T-cell (primary cell): ENCODE measurements at places on chromosomes 13 and 19.

GRCh38 chr19:38425810-38426466, at the start of gene RASGRP4:
Gene RASGRP4, minus strand, starts transcription at chr19:38426219. Its CDS starts 128 bp downstream, at chr19:38426091.
- no peak for DNase-seq

DNA sequence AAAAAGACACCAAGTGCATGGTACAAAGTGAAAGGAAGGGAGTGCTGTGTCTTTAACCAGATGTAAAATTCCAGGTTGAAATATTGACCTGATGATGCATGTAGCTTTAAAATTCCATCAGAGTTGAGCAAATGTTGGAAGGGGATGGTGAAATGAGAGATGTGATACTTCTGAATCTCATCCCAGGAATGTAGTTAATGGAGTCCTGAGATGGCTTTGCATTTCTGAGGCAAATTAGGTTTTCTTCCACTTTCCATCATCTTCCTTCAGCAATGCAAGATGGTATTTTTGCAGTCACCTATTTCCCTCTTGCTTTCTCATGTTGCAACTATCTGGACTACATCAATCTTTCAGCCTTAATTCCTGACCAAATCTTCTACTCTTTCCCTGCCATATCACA, 194.1 kb upstream of the MIR17HG start:
- no peak for DNase-seq

DNA sequence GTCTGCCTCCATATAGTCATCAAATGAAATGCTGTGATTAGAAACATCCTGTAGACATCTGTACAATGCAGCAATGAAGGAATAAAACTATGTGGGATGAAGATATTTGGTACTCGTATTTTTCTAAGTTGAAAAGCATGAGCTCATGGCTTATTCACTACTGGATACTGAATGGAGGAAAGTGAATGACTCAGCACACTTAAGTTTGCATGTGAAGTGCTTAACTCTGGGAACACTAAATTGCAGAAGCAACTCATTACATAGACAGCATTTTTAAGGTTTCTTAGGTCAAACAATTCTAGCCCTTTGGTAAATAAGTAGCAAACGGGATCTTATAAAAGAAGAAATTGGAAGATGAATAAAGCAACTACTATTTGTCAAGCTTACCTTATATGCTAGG, 429.0 kb upstream of the MIR17HG start:
- no peak for DNase-seq

- DNase-seq, result no peak
Observed at GRCh38 chr19:40357640-40358039, 9.1 kb downstream of the PLD3 start.

DNA sequence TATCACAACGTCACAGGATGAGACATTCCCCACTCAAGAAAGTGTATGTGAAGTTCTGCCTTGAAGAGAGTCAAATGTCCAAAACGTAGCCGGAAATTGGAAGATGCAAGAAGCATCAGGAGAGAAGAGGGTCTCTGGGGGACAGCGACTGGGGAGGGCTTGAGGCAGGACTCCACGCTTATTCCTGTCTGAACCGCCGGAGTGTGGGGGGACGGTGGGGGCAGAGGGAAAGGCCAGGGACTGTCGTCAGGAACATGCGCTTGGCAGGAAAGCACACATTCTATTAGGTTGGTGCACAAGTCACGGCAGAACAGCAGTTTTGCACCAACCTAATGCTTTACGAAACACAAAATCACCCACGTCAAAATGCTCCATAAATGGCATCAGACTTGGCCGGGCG, 95.3 kb upstream of the TM9SF2 start:
- DNase-seq, result no peak

DNA sequence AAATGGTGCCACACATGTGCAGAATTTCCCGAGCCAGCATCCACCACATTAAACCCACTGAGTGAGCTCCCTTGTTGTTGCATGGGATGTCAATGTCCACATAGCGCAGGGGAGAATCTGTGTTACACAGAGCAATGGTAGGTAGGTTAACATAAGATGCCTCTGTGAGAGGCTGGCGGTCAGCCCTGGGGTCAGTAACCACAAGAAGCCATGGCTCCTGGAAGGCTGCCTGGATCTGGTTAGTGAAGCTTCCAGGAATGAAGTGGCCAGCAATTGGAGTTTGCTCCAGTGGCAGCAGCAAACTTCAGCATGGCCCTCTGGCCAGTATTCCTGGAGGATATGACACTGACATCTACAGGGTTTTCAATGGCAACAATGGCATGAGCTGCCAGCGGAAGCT, 37.0 kb upstream of the PCDH9 start:
- no peak for DNase-seq

DNA sequence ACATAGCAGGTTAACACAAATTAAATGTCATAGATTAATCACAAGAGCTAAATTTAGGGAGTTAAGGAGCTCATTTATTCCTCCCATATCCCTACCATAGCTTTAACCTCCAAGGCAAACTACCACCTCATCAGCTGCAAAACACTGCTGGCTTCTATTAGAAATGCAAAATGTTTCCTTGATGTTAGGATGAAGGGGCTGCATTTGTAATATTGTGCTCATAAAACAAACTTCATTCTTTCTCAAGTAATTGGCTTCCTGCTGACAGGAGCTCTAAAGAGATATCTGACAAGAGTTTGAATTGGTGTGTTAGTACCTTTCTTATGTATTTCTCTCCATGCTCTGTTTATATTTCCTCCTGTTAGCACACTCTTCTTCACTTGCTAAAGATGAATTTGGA, 152.1 kb downstream of the OLFM4 start:
- DNase-seq, result no peak

DNA sequence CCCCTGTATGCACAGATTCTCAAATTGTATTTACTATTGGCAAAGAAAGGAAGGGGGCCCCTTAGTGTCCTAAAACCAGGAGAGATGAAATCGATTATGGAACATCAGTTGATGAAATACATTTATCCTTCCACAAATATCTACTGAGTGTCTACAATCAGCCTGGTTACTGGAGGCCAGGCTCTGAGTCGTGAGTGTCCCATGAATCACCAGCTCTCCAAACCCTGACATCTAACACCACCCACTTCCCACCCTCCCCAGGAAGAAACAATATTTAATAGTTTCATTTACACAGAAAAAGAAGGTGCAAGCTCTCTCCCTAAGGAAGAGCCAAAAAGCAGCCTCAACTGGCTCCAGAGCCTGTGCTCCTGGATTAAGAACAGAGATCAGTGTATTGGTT, 25.2 kb downstream of the KCTD15 start:
- no peak for DNase-seq

- DNase-seq, result no peak
Observed at GRCh38 chr19:1397838-1398237, 3.5 kb downstream of the GAMT start.

DNA sequence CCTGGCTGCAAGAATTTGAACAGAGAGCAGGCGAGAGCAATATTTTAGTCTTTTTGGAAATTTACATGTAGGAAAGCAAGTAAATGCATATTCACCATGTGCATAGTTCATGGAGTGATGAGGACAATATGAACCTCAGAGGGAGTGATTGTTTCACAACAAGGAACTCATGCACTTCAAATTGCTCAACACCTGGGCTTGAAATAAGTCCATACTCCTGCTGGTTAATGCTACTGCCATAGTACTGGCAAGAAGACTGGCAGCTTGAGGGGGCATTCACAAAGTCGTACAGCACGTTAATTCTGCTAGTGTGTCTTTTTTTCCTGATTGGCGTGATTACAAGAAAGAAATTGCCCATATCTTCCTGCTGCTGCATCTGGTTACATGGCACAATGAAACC, 267.6 kb downstream of the PCDH17 start:
- DNase-seq, result no peak

DNA sequence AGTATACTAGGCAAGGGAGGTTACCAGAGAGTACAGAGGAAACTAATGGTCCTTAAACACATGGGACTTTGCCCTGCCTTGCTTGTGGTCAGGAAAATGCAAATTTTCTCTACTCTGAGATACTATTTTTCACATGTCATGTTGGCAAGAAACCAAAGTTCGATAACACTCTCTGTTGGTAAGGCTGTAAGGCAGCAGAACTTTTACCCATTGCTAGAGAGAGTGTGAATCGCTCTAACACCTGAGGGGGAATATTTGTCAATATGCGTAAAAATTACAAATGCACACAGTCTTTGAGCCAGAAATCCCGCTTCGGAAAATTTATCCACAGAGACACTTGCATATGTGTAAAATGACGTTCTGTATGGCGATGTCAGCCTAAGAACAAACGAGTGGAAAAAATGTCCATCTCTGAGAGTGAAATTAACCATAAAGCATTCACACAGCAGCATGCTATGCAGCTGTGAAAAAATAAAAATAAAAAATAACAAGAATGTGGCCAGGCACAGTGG, 9.5 kb upstream of the RFX1 start:
- DNase-seq, result no peak

DNA sequence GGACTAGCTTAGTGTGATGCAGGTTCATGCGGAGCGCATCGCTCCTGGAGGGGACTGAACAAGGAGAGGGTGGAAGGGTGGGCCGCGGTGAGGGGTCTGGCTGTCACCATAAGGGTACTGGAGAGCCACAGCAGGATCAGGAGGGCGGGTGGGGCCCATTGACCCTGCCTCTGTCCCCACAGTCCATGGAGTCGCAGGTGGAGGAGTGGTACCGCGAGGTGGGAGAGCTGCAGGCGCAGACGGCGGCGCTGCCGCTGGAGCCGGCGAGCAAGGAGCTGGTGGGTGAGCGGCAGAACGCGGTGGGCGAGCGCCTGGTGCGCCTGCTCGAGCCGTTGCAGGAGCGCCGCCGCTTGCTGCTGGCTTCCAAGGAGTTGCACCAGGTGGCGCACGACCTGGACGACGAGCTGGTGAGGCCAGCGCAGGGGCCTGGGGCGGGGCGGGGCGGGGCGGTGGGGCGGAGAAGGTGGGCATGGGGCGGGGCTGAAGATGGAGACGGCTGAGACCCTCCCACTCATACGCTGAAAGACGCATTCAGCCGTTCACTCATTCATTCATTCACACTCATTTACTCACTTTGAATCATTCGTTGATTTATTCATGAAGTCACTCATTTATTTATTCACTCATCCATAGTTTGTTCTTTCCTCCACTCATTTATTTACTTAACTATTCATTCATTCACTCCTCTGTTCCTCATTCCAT, 27.5 kb upstream of the SHKBP1 start:
- peak; percentile 67 for DNase-seq

GRCh38 chr13:33284031-33284430, 1.5 kb downstream of the STARD13 start:
- DNase-seq, result no peak
